Astrocyte of the spinal cord (primary cell): ENCODE measurements at places on chromosomes 6 and 20.

DNA sequence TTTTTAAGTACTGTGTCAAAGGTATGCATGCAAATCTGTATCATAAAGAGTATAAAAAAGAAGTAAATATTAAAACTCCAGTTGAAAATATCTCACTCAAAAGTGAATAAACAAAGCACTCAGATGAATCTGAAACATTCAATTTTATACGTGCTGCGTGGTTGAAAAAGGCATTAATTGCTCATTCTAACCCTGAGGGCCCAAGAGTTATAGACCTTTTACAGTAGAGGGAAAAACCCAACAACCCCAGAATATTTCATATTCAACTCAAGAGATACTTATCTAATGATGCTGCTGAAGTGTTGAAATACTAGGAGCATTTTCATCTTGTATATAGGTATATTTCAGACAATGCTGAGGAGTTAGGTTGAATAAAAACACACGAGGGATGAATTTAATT, 862.8 kb upstream of the CITED2 start:
- DNase-seq, result no peak

GRCh38 chr6:95544517-95545225, 32.7 kb upstream of the MANEA start:
- DNase-seq, result no peak

- DNase-seq, result no peak
These were observed 491 bp upstream of the ITCH start for GRCh38 chr20:34362502-34363061.

DNA sequence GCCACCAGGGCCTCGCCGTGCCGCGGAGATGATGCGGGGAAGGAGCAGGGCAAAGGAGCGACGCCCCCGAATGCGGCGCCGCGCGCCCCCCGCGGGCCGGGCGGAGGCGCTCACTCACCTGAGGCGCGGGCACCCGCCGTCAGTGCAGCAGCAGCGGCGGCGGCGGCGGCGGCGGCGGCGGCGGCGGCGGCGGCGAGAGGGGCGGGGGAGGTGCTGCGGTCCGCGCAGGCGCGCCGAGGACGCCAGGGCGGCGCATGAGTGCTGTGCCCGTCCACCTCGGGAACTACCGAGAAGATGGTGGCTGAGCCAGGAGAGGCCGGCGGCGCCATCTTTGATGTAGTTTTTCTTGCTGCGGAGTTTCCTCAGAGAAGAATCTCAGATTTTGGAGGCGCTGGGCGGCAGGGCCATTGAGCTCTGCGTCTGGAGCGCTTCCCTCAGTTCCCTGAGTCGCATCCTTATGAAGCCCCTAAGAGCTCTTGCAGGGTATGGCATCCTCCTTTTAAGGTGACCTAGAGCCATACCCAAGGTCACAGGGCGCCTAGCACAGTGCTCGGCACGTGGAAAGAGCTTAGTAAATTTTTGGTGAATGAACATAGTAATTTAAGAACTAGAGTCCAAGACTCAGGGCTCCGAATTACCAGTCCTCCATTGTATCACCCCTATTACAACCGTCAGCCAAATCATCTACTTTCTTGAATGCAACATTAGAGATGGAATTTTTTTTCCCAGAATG, at the start of gene NDRG3:
Gene NDRG3 (minus strand): TSS at position 164 of the 733 bp plus-strand sequence. CDS start 24,355 bp downstream, outside the sequence.
- DNase-seq, result peak; percentile 91

GRCh38 chr20:1388741-1389483, 3.9 kb downstream of the FKBP1A start:
- DNase-seq, result no peak

DNA sequence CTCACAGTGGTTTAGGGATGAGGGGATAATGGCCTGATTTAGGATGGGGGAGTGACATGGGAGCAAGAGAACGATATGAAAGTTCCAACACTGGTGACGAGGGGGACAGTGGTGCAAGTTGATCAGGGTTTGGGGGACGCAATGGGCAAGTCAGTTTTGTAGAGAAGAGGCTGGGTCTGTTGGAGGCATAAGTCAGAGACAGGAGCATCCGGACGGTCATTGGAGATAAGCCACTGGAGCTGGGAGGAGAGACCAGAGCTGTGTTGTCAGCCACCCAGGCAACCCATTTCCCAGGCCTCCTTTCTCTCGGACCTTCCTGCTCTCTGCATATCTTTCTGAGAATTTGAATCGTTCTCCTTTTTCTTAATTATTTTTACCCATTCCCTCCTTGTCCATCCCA, 9.5 kb downstream of the DNPH1 start:
- no peak for DNase-seq

DNA sequence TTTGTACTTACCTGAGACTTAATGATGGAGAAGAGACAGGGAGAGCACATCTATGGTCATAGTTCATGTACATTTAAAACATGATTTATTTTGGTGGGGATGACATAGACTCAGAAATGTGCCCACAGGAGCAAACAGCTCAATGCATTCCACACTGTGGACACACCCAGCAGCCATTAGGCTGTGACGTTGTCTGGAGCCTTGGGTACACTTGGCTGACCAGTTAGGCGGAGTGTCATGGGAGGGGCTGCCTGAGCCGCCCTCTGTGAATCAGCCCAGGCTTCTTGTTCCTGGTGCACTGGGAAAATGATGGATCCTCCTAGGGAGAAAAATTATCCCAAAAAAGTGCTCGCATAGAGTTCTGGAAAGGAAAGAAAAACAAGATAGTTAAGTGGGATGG, 231.0 kb upstream of the GMDS start:
- DNase-seq, result no peak

DNA sequence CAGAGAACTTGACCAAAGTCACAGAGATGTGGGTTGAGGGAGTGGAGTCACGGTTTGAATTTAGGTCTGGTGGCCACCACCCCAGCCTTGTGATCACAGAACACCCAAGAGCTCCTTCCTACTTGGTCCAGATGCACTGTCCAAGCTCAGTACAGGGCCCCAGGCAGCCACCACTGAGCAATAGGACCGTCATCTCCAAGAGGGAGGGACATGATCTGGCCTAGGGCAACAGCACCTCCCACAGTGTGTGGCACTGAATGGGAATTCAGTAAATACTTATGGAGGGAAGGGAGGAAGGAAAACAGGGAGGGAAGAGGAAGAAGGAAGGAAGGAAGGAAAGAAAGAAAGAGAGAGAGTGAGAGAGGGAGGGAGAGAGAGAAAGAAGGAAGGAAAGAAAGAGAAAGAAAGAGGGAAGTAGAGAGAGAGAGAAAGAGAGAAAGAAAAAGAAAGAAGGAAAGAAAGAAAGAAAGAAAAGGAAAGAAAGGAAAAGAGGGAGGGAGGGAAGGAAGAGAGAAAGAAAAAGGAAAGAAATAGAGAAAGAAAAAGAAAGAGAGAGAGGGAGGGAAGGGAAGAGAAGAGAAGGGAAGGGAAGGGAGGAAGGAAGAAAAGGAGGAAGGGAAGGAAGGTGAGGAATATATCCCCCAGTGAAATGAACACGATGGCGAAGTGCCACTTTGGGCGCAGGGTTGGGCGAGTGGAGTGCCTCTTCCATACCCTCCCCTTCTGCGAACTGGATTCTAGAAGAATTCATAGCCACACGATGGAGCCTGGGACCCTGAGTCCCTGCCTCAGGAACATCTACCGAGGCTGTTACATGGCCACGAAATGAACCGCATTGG, 243.7 kb downstream of the TFAP2C start:
- DNase-seq, result no peak
